Articular chondrocyte of knee joint (primary cell): ENCODE measurements at places on chromosomes 7 and 10. TPM values are rescaled to one million over a fixed set of nuclear protein-coding genes. Genes with fewer than 3 reads are reported as not detected.

Gene POMZP3
- 8.2 and 9.3 TPM in 2 replicates for total RNA-seq

Gene PPP1R3A
- not detected in 2 replicates for total RNA-seq

Gene TNS3
- 60.9 and 99.0 TPM in 2 replicates for total RNA-seq

Gene NPC1L1
- total RNA-seq: under 0.01 TPM in 1 of 2 replicates, not detected in the other

Gene VSTM2A
- total RNA-seq: not detected in 2 replicates

Gene TCAF2
- total RNA-seq: 7.0 and 8.2 TPM in 2 replicates

Gene VAX1
- total RNA-seq: not detected in 2 replicates

Gene OAT
- 127 and 230 TPM in 2 replicates for total RNA-seq

Gene CTAGE15
- 1.2 TPM in 1 of 2 replicates, not detected in the other for total RNA-seq

Gene OR9A2
- 0.22 TPM in 1 of 2 replicates, not detected in the other for total RNA-seq

Gene UTF1
- not detected in 2 replicates for total RNA-seq

Gene AOC1
- total RNA-seq: not detected in 2 replicates

Gene NEBL
- 45.2 and 59.6 TPM in 2 replicates for total RNA-seq

Gene JAZF1
- 28.9 and 29.9 TPM in 2 replicates for total RNA-seq

Gene INSYN2A
- total RNA-seq: 0.13 TPM in 1 of 2 replicates, not detected in the other

Gene PLOD3
- total RNA-seq: 46.4 and 59.1 TPM in 2 replicates

Gene ELAPOR2
- total RNA-seq: 4.7 and 10.5 TPM in 2 replicates

Gene RASA4B
- 0.76 and 2.4 TPM in 2 replicates for total RNA-seq

Gene ERVW-1
- not detected in 2 replicates for total RNA-seq

Gene AOAH
- total RNA-seq: 0.43 TPM in 1 of 2 replicates, not detected in the other

Gene EGR2
- 0.13 and 0.86 TPM in 2 replicates for total RNA-seq

Gene AKR1E2
- total RNA-seq: 6.7 and 8.1 TPM in 2 replicates

Gene CALHM3
- total RNA-seq: 0.11 TPM in 1 of 2 replicates, not detected in the other

Gene FAM24B
- 4.1 TPM in 2 replicates for total RNA-seq

Gene SFTPA1
- total RNA-seq: not detected in 2 replicates

Gene GIMAP4
- total RNA-seq: 0.43 TPM in 1 of 2 replicates, not detected in the other

Gene PNLIPRP2
- not detected in 2 replicates for total RNA-seq

Gene RALA
- 22.3 and 24.4 TPM in 2 replicates for total RNA-seq

Gene MRPS17
- total RNA-seq: 10.9 and 11.5 TPM in 2 replicates

Gene GCK
- 0.22 and 0.52 TPM in 2 replicates for total RNA-seq
